ENCODE measurements at places on chromosomes 5 and 9.
A peak's percentile ranks its signal among the peaks of the same experiment; 100 is the strongest.

DNA sequence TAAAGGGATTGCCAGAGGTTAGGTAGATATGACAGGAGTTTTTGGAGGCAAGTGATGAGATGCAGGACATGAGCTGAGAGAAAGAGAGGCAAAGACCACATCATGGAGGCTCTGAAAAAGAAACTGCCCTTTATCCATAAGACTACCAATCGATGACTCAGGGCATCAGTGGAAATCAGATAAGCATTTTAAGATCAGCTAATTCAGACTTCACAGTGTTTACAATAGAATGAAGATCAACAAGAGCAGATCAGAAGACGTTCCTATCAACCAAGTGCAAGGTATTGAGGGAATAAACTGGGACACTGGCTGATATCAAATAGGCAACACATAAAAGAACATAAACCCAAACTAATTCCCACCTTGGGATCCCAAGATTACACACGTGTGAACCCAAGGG lies 227.2 kb downstream of the SLCO4C1 start:
- DNase-seq: no peak

- peak; percentile 5 for DNase-seq
Measured at GRCh38 chr5:154972476-154973080, 31.7 kb downstream of the MRPL22 start.

- DNase-seq: no peak
Measured at GRCh38 chr9:37929441-37929895, 25.5 kb upstream of the SLC25A51 start.

DNA sequence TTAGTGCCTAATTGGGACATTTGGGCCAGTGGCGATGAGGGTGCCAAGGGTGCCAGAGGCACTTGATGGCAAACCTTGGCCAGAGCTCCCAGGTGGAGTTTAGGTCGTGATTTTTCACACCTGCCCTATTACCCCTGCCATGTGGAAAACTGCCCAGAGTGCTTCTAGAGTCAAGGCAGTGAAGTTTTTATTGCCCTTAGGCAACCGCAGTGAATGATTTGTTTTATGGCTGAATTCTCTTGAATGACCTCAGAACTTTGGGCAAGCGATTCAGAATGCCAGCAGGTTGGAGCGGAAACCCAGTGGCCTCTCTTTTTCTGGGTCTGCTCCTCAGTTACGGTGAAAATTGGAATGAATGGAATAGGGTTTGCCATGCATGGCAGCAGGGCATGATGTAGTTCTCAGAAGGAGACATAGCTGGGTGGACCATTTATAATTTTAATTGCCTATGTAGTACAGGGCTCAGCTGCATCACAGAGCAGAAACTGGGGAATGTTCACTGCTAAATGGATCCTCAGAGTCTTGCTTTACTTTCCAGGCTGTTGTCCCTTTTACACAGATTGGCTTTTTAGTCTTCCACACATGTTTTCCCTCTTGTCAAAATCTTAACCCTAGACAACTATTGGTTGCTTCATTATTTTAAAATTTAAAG lies 820.0 kb upstream of the SEMA6A start:
- no peak for DNase-seq

GRCh38 chr9:6417186-6417585 lies 4.2 kb downstream of the UHRF2 start:
- no peak for DNase-seq

DNA sequence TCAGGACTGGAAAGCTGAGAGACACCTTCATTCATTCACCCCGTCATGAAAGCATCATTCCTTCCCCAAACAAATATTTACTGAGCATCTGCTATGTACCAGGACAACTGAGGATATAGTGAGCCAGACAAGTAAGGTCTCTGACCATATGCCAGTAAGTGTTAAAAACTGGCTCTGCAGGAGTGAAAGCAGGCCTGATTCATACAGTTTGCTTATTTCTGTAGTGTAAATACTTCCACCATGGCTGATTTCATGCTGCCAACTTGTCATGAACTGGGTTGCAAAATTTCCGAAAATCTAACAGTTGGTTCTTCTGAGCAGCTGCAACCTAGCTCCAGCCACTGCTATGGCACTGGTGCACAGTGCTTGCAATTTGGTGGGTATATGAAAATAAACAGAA lies 68.1 kb downstream of the YIPF5 start:
- no peak for DNase-seq

DNA sequence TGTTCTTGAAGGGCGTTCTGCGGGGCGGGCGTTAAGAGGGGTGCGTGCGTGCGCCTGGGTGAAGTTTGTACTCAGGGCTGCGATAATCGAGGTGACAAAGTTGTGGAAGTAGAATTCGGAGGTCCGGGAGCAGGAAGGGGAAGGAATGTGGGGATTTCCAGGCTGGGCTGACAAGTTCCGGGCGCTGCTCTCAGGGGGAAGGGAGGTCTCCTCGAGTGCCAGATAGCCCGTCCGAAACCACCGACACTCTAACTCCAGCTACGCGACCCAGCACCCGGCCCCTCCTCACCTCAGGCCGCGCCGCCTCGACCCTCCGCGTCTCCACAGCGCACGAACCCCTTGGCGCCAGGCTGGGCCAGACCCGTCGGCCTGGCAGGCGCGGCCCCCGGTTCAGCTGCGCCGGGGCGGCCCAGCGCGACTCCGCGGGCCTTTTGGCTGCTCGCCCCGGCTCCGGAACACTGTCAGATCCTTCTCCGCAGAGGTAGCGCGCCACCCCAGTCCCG lies at the start of gene IL6ST:
IL6ST (minus strand) TSS at position 469 of the 503 bp plus-strand sequence. CDS start 18,685 bp downstream, outside the sequence.
- peak; percentile 78 for DNase-seq

GRCh38 chr5:958701-959571 lies 49.7 kb upstream of the NKD2 start:
- no peak for DNase-seq

GRCh38 chr5:55037046-55037771 lies 13.2 kb downstream of the GZMK start:
- no peak for DNase-seq

DNA sequence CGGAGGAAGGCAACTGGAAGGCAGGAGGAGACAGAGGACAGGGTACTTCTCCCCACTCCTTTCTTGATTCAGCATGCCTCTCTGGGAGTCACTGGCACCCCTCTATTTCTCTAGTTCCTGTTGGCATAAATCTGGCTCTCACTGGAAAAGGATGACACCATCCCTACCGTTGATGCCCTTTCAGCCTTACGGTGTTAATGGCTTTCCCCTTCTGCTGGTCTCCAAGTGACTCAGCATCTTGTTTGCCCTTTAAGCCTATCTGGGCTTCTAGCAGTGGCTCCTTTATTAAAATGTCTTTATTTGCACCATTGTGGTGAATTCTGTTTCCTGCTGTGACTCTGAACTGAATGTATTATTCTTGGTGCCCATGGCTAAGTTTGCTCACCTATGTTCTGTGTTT lies 227.3 kb upstream of the GLRA1 start:
- no peak for DNase-seq

- DNase-seq: no peak
Measured at GRCh38 chr5:41763081-41763480, 107.1 kb downstream of the OXCT1 start.

GRCh38 chr5:23089286-23089685 lies 236.1 kb upstream of the CDH12 start:
- no peak for DNase-seq

DNA sequence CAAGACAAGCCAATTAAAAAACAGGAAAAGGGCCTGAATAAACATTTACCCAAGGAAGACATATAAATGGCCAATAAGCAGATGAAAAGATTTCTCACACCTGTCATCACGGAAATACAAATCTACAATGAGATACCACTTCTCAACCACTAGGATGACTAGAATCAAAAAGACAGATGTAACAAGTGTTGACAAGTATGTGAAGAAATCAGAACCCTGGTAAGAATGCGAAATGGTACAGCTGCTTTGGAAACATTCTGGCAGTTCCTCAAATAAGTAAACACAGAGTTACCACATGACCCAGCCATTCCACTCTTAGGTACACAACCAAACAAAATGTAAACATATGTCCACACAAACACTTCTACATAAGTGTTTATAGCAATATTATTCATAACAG lies 32.5 kb downstream of the LEAP2 start:
- no peak for DNase-seq

Data from amniotic stem cell (primary cell).